ENCODE measurements at places on chromosomes 13 and 19.

DNA sequence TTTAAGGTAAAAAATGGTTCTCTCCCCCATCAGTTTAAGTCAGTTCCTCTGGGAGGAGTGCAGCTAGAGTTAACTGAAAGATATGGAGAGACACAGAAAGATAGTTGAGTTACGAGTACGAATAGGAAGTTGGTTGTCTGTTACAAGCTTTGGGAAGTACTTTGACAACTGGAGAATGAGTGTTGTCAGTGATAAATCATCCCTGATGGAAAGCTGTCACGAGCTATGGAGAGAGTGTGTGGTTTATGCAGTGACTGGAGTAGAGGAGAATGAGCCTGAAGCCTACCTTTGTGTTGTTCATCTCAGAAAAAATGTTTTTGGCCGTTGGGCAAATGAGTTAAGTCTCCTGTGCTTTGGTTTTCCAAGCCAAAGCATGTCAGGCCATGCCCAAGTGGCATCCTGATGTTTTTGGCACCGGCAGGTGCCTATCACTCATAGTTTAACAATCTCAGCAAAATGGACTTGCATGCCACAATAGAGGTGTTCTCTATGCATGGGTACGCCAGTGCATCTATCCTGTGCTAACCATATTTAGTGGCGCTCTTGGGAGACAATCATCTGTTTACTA lies 350.2 kb downstream of the IRS2 start:
- no peak for DNase-seq

GRCh38 chr13:99956473-99957349 lies 14.9 kb downstream of the ZIC5 start:
- DNase-seq = no peak

- no peak for DNase-seq
These were observed 86.2 kb downstream of the MAP4K1 start for GRCh38 chr19:38531515-38531914.

GRCh38 chr19:48859711-48860572 lies 8.5 kb downstream of the PLEKHA4 start:
- peak; percentile 21 for DNase-seq

- DNase-seq = no peak
These were observed 498.6 kb downstream of the KCTD12 start for GRCh38 chr13:76387566-76387965.

- no peak for DNase-seq
These were observed 62.1 kb downstream of the ZNF737 start for GRCh38 chr19:20503476-20503875.

GRCh38 chr13:67792151-67792676 lies 562.1 kb upstream of the PCDH9 start:
- no peak for DNase-seq

GRCh38 chr19:51026554-51026831 lies at the start of gene KLK11:
KLK11 (minus strand) TSS chr19:51026616; CDS start chr19:51025631, 985 bp downstream.
- no peak for DNase-seq

- peak; percentile 64 for DNase-seq
These were observed 767 bp upstream of the GADD45B start for GRCh38 chr19:2475018-2475701.

Measured in CD4-positive, alpha-beta T cell treated with Interleukin-17A for 1 hour (primary cell).